ENCODE measurements at places on chromosomes 3 and 15.
A peak's percentile ranks its signal among the peaks of the same experiment; 100 is the strongest.

DNA sequence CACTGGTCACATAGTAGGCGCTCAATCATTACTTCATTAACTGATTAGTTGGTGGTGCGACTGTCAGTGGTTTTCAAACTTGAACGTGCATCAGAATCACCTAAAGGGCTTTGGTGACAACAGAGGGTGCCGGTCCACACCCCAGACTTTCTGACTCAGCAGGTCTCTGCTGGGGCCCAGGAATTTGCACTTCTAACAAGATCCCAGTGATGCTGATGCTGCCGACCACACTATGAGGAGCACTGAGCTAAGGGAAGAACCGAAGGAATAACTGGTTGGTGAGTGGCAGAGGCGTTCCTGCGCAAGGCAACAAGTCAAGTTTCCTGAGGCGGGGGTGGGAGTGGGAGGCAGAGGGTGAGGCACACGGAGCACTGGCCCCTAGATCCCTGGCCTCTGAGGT lies 18.8 kb downstream of the HAPLN3 start:
- DNase-seq, result no peak

GRCh38 chr3:16897254-16897926 lies 12.6 kb downstream of the PLCL2 start:
- DNase-seq, result peak; percentile 46

GRCh38 chr15:77085297-77085696 lies 14.4 kb upstream of the TSPAN3 start:
- no peak for DNase-seq

DNA sequence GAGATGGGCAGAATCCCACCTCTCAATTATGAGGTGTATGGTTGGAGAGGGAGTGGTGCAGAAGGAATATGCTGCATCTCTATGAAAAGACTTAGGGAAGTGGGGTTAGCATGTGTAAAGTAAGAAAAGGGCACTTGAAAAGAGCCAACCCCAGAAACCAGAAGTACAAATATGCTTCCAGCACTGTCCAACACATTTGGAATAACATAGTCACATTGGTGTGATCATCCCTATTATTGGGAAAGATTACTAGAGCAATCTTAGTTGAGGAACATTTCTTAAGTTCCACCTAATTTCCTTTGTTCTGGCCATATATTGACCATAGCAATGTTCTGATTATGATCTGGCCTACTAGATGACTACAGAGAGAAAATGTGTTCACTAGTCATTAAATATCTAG lies 34.3 kb downstream of the HMG20A start:
- DNase-seq, result no peak

- DNase-seq, result no peak
Measured at GRCh38 chr3:8985411-8985831, 22.1 kb upstream of the RAD18 start.
